Central memory CD4-positive, alpha-beta T cell (primary cell): ENCODE measurements at places on chromosomes 5 and 9.

DNA sequence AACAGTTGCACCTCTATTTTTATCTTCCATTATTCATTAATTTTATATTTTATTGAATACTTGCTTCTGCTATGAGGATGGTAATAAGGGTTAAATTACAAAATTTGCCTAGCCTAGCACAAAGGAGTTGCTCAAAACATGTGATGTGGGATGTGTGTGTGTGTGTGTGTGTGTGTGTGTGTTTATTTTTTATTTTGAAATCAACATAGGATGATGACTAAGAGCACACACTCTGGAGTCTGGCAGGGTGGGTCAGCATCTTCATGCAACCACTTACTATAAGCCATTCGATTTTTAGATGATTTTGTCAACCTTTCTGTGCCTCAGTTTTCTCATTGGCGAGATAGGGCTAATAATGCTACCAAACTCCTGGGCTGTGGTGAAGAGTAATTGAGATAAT, 57.7 kb upstream of the MAMDC2 start:
- no peak for DNase-seq

- DNase-seq: no peak
Observed at GRCh38 chr9:1927546-1927945, 87.6 kb upstream of the SMARCA2 start.

DNA sequence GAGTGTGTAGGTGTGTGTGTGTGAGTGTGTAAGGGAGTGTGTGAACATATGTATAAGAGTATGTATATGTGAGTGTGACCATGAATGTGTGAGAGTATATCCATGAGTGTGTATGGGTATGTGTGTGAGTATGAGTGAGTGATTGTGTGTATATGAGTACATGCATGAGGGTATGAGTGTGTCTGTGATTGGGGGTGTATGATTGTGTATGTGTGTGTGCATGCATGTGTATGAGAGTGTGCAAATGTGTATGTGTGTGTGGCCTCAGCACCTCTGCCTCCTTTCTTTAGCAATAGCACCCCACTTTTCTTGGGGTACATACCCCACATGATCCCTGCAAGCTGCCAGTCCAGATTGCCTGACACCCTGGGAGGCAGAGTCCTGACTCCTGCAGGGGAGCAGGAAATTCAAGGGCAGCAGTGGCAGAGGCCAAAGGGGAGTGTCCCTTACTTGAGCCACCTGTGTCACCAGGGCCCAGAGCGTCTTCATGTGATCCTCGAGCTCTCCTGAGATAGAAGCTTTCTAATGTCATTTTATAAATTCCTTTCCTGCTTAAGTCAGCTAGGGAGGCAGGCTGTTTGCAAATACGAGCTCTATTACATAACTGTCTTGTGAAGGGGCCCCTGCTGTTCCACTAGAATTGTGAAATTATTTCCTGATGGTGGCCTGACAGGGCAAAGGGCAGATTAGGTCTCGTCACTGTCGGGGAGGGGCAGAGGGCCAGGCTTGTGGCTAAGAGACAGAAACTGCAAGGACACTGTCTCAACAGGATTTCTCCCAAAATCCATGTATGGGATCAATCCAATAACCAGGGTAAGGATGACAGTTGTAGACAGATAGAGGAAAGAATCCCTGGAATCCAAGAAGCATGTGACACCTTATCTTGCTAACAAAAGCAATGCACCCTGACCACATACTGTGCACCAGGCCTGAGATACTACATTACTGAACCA, 389.1 kb downstream of the GADD45G start:
- no peak for DNase-seq

DNA sequence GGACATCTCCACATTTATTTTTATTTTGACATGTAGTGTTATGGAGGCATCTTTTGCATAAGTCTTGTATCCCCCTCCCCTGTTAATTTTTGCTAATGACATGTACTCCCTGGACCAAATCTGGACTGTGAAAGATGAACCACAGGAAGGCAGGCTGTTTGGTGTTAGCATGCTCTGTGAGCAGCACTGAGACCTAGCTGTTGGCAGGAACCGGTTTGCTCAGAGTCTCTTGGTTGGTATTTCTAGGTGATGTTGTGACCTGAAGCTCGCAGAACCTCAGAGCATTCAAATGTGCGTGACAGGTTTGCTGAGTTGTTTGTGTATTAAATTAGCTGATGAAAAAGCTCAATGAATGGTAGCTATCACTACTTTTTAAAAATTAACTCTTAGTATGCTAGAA, 53.6 kb upstream of the PHF2 start:
- no peak for DNase-seq

GRCh38 chr5:155053501-155053900, 39.9 kb downstream of the KIF4B start:
- no peak for DNase-seq

DNA sequence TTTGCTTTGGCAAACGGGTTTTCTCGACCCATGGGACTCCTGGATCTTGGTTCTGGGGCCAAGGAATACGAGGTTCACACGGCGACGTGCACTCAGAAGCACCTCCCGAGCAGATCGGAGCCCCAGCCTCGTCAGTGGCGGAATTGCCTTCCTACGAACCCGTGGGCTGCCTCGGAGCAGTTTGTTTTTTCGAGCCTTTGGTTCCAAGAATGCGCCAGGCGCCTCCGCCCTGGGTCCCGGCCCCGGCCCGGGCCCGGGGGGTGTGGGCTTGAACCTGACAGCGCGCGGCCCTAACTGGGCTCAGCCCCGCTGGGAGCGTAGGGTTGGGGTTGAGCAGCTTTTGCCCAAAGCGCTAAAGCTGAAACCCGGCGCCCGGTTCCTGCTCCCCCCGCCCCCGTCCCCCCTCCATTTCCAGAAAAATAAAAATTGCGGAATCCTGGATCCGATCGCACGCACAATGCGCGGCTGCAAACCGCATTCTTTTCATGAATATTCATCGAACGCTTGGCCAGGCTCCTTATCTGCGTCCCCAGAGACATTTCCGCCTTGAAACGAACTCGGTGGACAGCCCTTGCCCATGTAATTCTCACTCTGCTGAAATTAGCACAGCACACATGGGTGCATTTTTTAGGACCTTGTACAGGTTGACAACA, 1.0 kb downstream of the BASP1 start:
- DNase-seq: no peak

- no peak for DNase-seq
Observed at GRCh38 chr9:86589730-86590129, 235.5 kb upstream of the TUT7 start.

- DNase-seq: no peak
Observed at GRCh38 chr9:27554712-27555111, 18.6 kb downstream of the C9orf72 start.

GRCh38 chr9:87516222-87516925, 18.7 kb downstream of the DAPK1 start:
- no peak for DNase-seq
